ENCODE measurements at places on chromosomes 7 and 10. TPM values are rescaled to one million over a fixed set of nuclear protein-coding genes. Genes with fewer than 3 reads are reported as not detected.

GRCh38 chr7:129908181-129908580, 44.6 kb downstream of the UBE2H start:
- DNase-seq: no peak
- H3K36me3 ChIP-seq: no peaks in the 10 kb centered on the region
- H3K27me3 ChIP-seq: no peaks in the 10 kb centered on the region
- peaks cover 8% of the 10 kb centered on the region for H3K4me1 ChIP-seq

DNA sequence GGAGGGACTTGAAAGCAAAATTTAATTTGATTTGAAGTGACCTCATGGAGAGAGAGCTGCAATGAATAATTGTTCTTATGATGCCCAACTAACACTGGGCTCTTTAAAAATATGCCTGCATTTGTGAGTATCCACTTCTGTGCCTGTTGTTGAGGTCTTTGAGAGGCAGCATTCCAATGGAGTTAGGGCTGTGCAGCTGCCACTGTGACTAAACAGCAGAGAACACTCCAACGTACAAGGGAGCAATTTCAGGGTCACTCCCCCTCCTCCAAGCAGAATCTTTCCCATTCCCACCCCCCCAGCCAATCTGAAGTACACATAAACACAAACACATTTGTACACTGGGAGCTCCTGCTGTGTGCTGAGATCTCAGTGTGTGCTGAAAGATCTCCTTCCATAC, 28.0 kb upstream of the GSAP start:
- H3K36me3 ChIP-seq: no peaks in the 10 kb centered on the region
- no peak overlapping the region for H3K4me3 ChIP-seq
- no peak for DNase-seq
- no peaks in the 10 kb centered on the region for H3K27me3 ChIP-seq
- no peaks in the 10 kb centered on the region for H3K4me1 ChIP-seq

- H3K4me3 ChIP-seq: peak overlapping the region; percentile 34
- peaks cover 91% of the 10 kb centered on the region for H3K27me3 ChIP-seq
- H3K27ac ChIP-seq: no peak overlapping the region
- no peaks in the 10 kb centered on the region for H3K36me3 ChIP-seq
- peaks cover 16% of the 10 kb centered on the region for H3K4me1 ChIP-seq
Observed at GRCh38 chr7:155380976-155381851, 76.7 kb upstream of the EN2 start.

DNA sequence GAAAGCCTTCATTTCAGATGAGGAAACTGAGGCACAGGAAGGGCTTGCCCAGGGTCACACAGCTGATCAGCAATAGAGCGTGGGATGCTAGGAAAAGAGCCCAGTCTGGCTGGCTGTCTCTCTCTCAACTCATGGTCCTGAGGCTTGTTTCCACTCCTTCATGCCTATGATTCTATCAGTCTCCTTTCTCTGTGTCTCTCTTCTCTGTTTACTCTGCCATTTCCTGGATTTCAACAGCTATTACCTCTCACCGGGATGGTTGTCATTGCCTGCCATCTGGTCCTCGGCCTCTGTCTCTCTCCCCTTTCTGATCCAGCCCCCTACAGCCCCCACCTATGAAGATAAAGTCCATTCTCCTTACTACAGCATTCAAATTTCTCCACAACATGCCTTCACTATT, 93.3 kb upstream of the AGBL3 start:
- H3K4me1 ChIP-seq: peaks cover 14% of the 10 kb centered on the region
- H3K27ac ChIP-seq: no peak overlapping the region
- no peak for DNase-seq
- no peaks in the 10 kb centered on the region for H3K27me3 ChIP-seq

- no peaks in the 10 kb centered on the region for H3K4me1 ChIP-seq
- H3K27ac ChIP-seq: no peak overlapping the region
- H3K4me3 ChIP-seq: no peak overlapping the region
- H3K36me3 ChIP-seq: peaks cover 12% of the 10 kb centered on the region
- DNase-seq: no peak
Observed at GRCh38 chr10:49739426-49739825, 22.7 kb downstream of the OGDHL start.

The GARIN1A gene
- total RNA-seq: 0.29 TPM

DNA sequence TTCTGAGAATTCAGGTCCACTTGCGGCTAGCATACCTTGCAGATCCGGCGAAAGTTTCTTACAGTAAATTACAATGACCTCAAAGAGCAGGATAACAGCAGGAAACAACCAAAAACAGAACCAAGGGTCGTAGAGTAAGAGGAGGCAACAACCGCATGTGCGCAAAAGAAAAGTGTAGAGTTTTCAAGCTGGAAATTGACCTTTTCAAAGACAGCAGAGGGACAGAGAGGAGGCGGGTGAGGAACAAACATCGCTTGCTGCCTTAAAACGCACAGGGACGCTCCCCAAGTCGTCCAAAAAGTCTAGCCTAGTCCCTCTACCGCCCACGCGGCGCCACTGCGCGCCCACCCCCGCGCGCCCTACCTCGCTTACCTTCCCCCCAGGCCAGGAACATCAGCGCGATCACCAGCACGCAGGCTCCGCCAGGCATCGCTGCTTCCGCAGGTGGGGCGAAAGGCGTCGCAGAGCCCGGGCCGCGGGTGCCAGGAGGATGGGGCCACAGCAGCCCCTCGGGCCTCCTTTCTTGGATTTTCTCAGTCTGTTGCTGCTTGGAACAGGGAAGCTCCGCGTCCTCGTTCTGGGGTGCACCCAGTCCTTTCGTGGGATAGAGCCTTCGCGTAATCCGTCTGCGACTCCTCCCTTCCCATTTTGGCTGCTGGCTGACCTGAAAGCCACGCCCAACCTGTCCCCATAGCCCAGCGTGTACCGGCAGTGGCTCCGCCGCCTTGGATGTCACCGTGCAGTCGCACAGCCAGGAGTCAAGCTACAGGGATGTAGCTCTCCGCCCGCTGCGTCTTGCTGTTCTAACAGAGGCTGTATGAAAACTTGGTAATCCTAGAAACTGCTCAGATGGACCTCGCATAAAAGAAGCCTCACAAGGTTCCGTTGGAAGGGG, at the start of gene VWDE:
Gene VWDE (minus strand): TSS at position 579 of the 895 bp plus-strand sequence. CDS start 149 bp downstream, at position 430.
- no peaks in the 10 kb centered on the region for H3K27me3 ChIP-seq
- peaks cover 4% of the 10 kb centered on the region for H3K4me1 ChIP-seq
- H3K4me3 ChIP-seq: peak within 1 kb of the TSS; percentile 90
- peak within 1 kb of the TSS; percentile 67 for H3K27ac ChIP-seq

The SLC26A5 gene
- 0.40 TPM for total RNA-seq

- H3K27me3 ChIP-seq: no peaks in the 10 kb centered on the region
- H3K4me3 ChIP-seq: no peak overlapping the region
- H3K36me3 ChIP-seq: no peaks in the 10 kb centered on the region
- DNase-seq: no peak
- H3K27ac ChIP-seq: no peak overlapping the region
Observed at GRCh38 chr7:55094092-55094690, 75.4 kb downstream of the EGFR start.

The MYH16 gene
- total RNA-seq: not detected

- no peak overlapping the region for H3K27ac ChIP-seq
- H3K4me3 ChIP-seq: no peak overlapping the region
- H3K36me3 ChIP-seq: no peaks in the 10 kb centered on the region
- DNase-seq: no peak
- no peaks in the 10 kb centered on the region for H3K27me3 ChIP-seq
Observed at GRCh38 chr7:78959477-78959876, 494.0 kb downstream of the MAGI2 start.

DNA sequence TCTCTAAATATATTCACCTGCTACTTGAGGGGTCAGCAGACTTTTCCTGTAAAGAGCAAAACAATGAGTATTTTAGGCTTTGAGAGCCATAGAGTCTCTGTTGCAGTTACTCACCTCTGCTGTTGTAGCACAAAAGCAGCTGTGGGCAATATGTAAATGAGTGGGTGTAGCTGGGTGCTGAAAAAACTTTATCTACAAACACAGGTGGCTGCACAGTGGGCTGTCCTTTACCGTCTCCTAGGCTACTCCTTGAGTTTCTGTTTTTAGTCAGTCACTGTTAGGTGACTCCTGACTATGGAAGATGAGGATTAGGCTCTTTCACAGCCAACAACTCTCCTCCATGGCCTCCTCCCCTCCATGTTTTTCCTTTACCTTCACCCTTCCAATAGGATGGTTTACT, 286.1 kb upstream of the C7orf33 start:
- H3K4me1 ChIP-seq: peaks cover 7% of the 10 kb centered on the region
- H3K27me3 ChIP-seq: no peaks in the 10 kb centered on the region
- DNase-seq: no peak
- no peak overlapping the region for H3K4me3 ChIP-seq

- H3K4me3 ChIP-seq: no peak overlapping the region
- DNase-seq: peak; percentile 41
- H3K27ac ChIP-seq: no peak overlapping the region
- no peaks in the 10 kb centered on the region for H3K27me3 ChIP-seq
Observed at GRCh38 chr10:133169173-133169947, 9.3 kb downstream of the KNDC1 start.

DNA sequence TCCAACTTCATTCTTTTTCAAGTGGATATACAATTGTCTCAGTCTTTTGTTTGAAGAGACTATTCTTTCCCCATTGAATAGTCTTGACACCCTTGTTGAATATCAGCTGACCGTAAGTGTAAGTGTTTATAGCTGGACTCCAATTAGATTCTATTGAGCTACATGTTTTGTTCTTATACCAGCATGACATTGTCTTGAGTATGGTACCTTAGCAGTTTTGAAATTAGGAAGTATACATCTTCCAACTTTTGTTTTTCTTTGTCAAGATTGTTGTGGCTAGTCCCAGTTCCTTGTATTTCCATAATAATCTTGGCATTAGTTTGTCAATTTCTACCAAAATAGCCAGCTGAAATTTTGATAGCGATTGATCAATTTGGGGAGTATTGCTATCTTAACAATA, 56.9 kb downstream of the MYL10 start:
- no peak overlapping the region for H3K4me3 ChIP-seq
- H3K36me3 ChIP-seq: no peaks in the 10 kb centered on the region
- no peaks in the 10 kb centered on the region for H3K4me1 ChIP-seq
- H3K27me3 ChIP-seq: no peaks in the 10 kb centered on the region

The EVX1 gene
- not detected for total RNA-seq

- no peak for DNase-seq
- no peaks in the 10 kb centered on the region for H3K36me3 ChIP-seq
- no peaks in the 10 kb centered on the region for H3K4me1 ChIP-seq
- H3K4me3 ChIP-seq: no peak overlapping the region
- no peaks in the 10 kb centered on the region for H3K27me3 ChIP-seq
Observed at GRCh38 chr7:67894746-67895145, 898.1 kb downstream of the TYW1 start.

DNA sequence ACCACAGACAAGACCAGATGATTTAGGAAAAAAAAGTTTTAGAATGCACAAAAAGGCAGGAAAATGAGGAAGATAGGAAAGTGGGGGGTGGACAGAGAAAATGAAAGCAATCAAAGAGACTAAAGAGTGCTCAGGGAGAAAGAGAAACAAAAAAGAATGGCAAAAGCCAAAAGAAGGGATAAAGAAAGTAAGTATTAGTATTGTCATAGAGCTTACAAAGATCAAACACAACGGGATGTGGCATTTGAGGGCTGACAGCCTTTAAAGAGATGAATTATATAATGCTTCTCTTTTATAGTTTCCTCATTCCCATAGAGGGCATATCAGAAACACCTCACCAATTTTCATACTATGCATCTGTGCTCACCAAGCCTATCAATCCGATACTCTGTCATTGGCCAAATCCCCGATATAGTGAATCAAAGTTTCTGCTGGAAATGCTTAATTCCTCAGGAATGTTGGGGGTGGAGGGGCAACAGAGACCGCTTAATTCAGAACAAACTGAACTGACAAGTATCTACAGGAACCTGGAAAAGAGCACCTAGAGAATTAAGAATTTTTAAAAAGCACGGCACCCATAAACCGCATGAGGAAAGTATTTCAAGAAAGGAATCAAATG, 2.7 kb downstream of the COG5 start:
- H3K4me3 ChIP-seq: no peak overlapping the region
- no peaks in the 10 kb centered on the region for H3K36me3 ChIP-seq
- no peak overlapping the region for H3K27ac ChIP-seq
- no peak for DNase-seq
- no peaks in the 10 kb centered on the region for H3K27me3 ChIP-seq
- H3K4me1 ChIP-seq: peaks cover 3% of the 10 kb centered on the region

GRCh38 chr7:96648784-96649183, 60.9 kb downstream of the SEM1 start:
- H3K36me3 ChIP-seq: no peaks in the 10 kb centered on the region
- no peak overlapping the region for H3K4me3 ChIP-seq
- no peak for DNase-seq
- H3K27ac ChIP-seq: no peak overlapping the region

DNA sequence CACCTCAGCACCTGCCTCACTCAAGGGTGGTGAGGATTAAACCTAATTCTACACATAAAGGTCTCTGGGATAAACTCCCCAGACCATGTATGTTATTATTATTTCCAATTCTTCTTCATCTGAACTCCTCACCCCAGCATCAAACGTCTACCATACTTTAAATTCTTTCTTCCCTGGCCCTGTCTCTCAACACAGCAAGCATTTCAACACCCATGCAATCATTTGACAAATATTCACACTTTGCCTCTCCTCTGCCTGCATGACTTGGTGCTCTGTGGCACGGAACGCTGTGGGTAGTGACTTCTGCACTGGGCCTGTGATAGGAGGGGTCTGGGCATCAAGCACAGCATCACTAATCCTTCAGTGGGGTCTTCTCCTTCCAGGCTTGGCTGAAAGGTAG, 490.8 kb downstream of the TNS3 start:
- no peak overlapping the region for H3K27ac ChIP-seq
- H3K27me3 ChIP-seq: no peaks in the 10 kb centered on the region

The DNAH11 gene
- total RNA-seq: 4.9 TPM

- no peak overlapping the region for H3K4me3 ChIP-seq
- H3K27ac ChIP-seq: no peak overlapping the region
- peaks cover 7% of the 10 kb centered on the region for H3K4me1 ChIP-seq
- H3K27me3 ChIP-seq: no peaks in the 10 kb centered on the region
Observed at GRCh38 chr7:39735903-39736302, 112.5 kb downstream of the RALA start.

DNA sequence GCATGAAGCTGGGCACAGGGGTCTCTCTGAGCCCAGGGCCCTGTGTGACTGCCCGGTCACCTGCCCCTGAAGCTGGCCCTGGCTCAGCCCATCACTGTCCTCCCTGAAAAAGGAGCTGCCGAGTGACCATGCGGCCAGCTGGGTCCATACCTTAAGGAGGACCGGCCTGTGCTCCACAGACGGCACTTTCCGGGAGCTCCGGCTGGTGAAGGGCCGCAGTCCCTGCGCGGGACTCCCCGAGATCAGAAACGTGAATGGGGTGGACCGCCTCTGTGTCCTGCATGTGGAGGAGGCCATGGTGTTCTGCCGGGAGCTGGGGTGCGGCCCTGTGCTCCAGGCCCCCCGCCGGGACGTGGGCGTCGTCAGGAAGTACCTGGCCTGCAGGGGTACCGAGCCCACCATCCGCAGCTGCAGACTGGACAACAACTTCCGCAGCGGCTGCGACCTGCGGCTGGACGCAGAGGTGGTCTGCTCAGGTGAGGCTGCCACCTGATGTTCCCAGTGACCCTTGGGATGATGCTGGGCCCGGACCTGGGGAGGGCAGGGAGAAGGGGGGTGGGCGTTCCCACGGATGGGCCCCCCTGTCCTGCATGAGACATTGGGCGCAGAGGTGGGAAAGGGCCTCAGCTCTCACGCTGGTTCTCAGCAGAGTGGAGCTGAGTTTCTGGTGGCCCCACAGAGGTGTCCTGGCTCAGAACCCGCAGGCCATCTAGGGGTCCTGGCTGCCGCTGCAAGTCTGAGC, 3.5 kb downstream of the SCART1 start:
- no peak overlapping the region for H3K4me3 ChIP-seq
- no peak for DNase-seq
- H3K36me3 ChIP-seq: no peaks in the 10 kb centered on the region
- no peaks in the 10 kb centered on the region for H3K27me3 ChIP-seq
- no peaks in the 10 kb centered on the region for H3K4me1 ChIP-seq
- H3K27ac ChIP-seq: no peak overlapping the region

The ACSM6 gene
- total RNA-seq: not detected

The ANK3 gene
- total RNA-seq: 48.9 TPM

Measured in H1 (cell line).